Stimulated activated CD8-positive, alpha-beta memory T cell treated with anti-CD3 and anti-CD28 coated beads, Interleukin-4, amount 100 ng/mL, for 1 hour (primary cell): ENCODE measurements at places on chromosomes 4 and X.

GRCh38 chrX:152989292-152989658 is 4.6 kb downstream of the PNMA5 start:
- no peak for DNase-seq

- DNase-seq: no peak
Measured at GRCh38 chr4:39855909-39856512, 121.7 kb downstream of the PDS5A start.

- no peak for DNase-seq
Measured at GRCh38 chrX:2521927-2522386, 21.2 kb upstream of the DHRSX start.

DNA sequence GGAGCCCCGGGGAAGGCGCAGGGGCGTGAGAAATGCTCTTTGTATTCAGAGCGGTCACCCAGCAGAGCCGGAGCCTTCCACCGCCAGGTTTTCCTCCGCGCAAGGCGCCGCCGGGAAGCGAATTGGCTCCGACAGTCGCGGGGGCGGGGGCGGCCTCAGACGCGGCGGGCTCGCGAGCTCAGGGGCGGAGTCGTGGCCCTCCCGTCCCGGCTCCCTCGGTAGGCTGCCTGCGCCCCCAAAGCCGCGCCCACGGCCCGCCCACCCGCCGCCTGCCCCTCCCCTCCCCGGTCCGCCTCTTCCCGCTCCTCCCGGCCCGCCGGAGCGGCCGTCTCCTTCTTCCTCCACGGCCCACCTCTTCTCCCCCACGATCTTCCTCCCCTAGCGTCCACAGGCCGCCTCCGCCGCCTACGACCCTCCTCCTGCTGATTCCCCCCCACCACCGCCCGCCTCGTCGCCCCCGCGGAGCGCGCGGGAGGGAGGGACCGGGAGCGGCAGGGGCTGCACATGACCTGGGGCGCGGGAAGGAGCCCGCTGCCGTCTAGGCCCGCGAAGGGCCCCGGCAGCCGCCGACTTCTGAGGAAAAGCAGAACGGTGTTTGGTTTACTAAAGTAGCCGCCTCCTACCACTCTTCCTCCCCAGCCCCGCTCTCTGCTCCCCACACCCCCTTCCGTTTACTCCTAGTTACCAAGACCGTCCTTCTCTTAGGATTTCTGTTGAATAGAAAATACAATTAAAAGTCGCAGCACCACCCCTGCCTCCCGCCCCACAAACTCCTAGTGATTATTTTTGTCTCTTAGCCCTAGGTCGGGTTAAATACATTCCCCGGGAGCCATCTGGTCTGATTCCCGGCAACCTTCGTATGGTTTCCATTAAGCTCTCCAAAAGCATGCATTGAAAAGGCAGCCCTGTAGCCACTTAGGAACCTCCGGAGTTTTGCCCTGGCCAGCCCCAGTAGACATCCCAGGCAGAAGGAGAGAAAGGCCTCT is 53.2 kb downstream of the C4orf51 start:
- DNase-seq: peak; percentile 52

GRCh38 chr4:96835991-96836390 is 996.1 kb downstream of the PDHA2 start:
- DNase-seq: no peak

DNA sequence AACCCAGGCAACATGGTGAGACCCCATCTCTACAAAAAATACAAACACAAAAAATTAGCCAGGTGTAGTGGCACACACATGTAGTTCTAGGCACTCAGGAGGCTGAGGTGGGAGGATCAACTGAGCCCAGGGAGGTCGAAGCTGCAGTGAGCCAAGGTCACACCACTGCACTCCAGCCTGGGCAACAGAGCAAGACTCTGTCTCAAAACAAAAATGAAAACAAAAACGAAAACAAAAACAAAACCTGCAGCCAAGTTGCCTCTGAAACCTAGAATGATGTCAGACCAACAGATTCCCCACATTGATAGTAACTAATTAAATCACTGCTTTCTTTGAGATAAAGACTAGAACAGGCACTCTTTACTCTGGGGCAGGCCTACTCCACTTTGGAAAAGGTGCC is 104.5 kb downstream of the AMELX start:
- DNase-seq: no peak

DNA sequence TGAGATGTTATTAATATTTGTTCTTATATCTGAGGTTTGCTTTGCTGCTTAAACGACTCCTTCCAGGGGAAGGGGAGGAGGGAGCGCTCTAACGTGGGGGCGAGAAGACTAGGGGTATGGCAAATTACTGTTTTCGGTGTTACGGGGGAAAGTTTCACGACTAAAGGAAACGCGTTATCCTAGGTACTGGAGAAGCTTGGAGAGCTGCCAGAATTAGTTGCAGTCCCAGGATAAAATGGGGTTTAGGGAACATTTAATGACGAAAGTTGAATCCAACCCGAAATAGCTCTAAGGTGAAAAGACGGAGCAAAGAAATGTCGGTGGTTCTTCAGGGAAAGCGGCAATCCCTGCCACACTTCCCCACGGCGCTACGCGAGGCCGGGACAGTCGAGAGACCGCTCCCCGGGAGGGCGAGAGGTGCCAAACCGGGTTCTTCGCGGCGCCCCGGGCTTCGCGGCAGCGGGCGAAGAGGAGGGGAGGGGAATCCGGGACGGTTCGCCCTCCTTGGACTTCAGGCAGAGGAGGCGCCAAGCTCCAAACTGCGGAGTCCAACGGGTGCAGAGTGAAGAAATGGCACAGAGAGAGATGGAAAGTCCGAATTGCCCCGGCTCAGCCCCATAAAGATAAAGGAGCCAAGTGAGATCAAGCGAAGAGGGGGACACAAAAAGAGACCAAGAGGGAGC is 724 bp downstream of the THOC2 start:
- DNase-seq: no peak

GRCh38 chr4:26105337-26105736 is 191.3 kb downstream of the SMIM20 start:
- DNase-seq: no peak

DNA sequence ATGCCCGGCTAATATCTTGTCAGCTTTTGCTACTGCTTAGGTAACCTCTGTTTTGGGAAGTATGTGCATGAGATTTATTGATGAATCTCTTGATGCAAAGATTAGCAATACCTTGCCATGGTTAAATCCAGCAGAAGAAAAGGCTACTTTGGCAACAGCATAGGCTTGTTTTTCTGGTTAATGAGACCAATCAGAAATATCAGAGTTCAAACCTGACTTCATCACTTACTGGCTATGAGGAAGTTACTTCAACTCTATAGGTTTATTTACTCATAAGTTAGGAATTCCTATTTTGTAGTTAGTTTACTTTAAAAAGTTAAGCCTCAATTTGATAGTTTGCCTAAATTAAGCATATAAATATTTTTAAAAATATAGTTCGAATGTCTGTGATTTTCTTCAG is 93.1 kb downstream of the PDLIM5 start:
- DNase-seq: no peak

- no peak for DNase-seq
Measured at GRCh38 chr4:1176398-1177273, 4.3 kb upstream of the SPON2 start.

DNA sequence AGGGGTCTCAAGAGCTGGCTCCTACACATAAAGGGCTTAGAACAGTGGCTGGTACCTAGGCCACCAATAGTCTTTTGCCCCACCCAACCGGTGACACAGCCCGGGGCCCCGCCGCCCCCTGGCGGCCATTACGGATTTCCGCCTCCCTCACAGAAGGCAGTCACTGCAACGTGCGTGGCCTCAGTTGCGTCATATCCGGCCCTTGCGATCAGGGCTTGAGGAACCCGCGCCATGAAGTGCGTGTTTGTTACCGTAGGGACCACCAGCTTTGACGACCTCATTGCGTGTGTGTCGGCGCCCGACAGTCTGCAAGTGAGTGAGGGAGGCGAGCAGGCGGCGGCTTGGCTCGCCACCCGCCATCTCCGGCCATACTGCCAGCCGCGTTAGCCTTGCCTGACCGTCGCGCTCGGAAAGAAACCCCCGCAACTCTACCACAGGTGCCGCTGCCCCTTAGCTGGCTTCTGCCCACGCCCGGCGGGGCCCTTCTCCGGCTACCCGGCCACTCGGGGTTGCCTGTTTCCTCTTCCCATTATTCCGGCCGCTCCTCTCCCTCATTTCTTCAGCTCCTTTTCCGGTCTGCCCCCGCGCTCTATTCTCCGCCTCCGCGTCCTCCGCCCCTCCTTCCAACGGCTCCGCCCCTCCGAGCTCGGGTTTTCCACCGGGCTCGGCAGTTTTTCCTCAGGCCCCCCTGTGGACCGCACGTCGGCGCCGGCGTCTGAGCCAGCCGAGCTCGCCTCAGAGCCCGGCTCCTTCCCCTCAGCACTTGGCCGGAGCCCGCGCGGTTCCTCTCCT is at the start of gene ALG13:
TSS of gene ALG13 (plus strand) at position 183 of the 792 bp plus-strand sequence. CDS start at position 232, 49 bp downstream.
- DNase-seq: peak; percentile 77

- no peak for DNase-seq
Measured at GRCh38 chrX:39152106-39152649, 350.9 kb downstream of the MID1IP1 start.

DNA sequence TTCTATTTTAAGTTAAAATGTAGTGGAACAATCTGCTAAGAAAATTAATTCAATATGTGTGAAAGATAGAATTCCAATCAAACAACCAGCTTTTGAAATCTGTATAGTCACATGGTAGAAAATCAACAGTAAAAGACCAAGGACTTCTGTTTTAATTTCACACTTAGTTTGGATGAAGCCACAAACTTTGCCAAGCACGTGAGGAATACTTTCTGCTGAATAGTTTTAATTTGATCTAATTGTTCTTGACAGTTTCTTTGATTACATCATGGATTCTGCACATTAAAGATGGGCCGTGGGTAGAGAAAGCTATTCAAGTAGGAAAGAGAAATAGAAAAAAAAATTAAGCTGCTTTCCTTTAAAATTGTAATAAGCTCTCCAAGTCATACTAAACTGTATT is 137.9 kb upstream of the FAM241A start:
- no peak for DNase-seq

DNA sequence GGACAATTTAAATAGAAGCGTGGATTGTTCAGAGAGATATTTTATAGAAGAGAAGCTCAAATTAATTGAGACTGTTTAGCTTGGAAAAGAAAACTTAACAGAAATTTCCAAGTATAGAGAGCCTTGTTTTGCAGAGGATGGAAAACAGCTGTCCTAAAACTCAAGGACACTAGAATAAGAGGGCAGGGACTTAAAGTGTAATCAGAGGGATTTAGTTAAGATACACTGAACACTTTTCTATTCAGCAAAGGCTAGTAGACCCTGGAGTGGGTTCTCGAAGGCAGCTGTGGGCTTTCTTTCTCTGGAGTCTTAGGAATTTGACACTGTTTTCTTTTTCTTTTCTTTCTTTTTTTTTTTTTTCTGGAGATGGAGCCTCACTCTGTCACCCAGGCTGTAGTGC is 92.7 kb upstream of the ARX start:
- no peak for DNase-seq

- no peak for DNase-seq
Measured at GRCh38 chr4:173442223-173442932, 43.5 kb upstream of the SCRG1 start.

GRCh38 chr4:148814030-148814429 is 371.8 kb upstream of the NR3C2 start:
- DNase-seq: no peak

DNA sequence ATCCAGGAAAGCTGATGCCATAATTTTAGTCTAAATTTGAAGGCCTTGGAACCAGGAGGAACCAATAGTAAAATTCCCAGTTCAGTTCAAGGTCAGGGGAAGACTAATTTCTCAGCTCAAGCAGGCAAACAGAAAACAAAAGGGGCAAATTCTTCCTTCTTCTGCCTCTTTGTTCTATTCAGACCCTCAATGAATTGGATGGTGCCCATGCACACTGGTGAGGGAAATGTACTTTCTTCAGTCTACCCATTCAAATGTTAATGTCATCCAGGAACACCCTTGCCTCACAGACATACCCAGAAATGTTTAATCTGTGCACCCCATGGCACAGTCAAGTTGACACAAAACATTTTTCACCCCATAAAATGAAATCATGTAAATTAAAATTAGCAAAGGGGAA is 1851.2 kb upstream of the ADGRL3 start:
- DNase-seq: no peak

- no peak for DNase-seq
Measured at GRCh38 chr4:71752383-71753042, 31.4 kb downstream of the GC start.

DNA sequence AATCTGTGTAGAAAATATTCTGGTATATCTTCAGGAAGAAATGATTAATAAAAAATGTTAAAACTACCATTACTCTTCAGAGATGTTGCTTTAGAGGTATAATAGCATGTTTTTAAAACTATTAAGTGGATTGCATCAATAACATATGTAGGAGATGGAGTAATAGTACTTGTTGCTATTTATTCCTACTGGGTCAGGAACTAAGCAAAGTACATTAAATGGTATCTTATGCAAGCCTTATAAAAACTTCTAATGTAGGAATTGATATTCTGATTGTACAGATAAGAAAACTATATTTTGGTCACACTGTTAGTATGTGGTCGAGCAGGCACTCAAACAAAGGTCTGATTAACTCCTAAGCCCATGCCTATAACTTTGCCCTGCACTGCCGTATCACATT is 31.4 kb upstream of the PDLIM5 start:
- DNase-seq: no peak

DNA sequence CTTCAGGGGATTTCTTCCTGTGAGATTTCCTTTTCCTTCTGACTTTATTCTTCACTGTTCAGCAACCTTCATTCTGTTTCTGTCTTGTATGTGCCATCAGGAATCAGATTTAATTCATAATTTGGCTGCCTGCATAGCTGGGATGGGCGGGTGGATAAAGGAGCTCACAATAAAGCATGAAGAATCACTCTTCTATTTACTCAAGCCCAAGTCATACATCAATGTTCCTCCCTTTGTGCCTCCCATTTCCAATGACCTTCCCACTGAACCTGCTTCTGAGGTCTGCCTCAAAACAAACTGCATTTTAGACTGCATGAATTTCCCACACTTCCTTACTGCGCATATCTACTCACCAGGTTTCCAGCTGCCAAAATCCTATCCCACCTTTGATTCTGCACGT is 14.0 kb downstream of the PDGFC start:
- no peak for DNase-seq

DNA sequence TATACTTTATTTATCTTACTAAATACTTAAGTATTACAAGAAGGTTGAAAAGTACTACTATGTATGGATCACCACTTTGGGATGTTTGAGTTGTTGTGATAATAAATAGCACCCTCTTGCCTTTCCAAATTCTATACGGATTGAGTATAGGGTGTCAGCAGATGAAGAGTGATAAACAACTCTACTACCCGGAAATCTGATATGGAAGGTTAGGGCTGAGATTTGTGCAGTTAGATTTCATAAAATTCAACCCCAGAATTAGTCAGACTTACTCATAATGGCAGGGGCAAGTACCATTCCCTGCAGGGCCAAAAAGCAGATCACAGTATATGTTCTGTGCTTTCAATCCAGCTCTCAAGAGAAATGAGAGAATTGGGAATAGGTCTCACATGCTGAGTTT is 1008.9 kb upstream of the PCDH7 start:
- DNase-seq: no peak

DNA sequence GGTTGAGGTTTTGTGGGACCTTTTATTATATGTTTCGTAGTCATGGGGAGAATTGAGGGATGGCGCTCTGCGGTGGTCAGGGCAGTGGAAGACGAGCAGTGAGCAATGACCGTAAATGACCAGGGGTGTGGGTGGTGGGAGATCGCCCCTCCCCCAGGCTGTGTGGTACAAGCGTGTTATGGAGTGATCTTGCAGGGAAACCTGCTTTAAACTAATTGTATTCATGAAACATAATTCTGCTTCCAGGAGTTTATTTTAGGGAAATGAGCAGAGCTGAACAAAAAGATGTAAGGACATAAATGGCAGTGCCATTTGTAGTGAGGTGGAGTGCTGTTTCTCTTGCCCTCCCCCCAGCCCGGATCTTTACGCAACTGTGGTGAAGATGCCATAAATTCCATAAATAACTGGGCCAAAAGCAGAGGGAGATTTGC is 20.2 kb downstream of the GYG2 start:
- DNase-seq: no peak

GRCh38 chrX:136767104-136767941 is 13.4 kb downstream of the ARHGEF6 start:
- no peak for DNase-seq
